ENCODE measurements at places on chromosomes 4 and X. TPM values are rescaled to one million over a fixed set of nuclear protein-coding genes. Genes with fewer than 3 reads are reported as not detected.

CENPVL2 gene
- not detected for total RNA-seq

FRG1 gene
- total RNA-seq: 38.5 TPM

TXK gene
- 0.31 TPM for total RNA-seq

SYP gene
- total RNA-seq: 3.2 TPM

MAPK10 gene
- 0.61 TPM for total RNA-seq

KLB gene
- 0.06 TPM for total RNA-seq

C4orf50 gene
- total RNA-seq: not detected

FGFR3 gene
- total RNA-seq: 2.3 TPM

NPY2R gene
- not detected for total RNA-seq

MEPE gene
- not detected for total RNA-seq

MAGEA11 gene
- not detected for total RNA-seq

GYPA gene
- not detected for total RNA-seq

PDHA2 gene
- not detected for total RNA-seq

GUCY1A1 gene
- total RNA-seq: not detected

MTMR8 gene
- 2.1 TPM for total RNA-seq

TMEM31 gene
- total RNA-seq: 0.40 TPM

SATL1 gene
- total RNA-seq: not detected

HDX gene
- total RNA-seq: 4.3 TPM

CNKSR2 gene
- total RNA-seq: 3.1 TPM

TLR1 gene
- total RNA-seq: 0.32 TPM

FGF5 gene
- total RNA-seq: 0.32 TPM

SHROOM2 gene
- total RNA-seq: 0.61 TPM

IQCM gene
- total RNA-seq: not detected

CFP gene
- 0.14 TPM for total RNA-seq

COL25A1 gene
- not detected for total RNA-seq

CFAP99 gene
- total RNA-seq: not detected

CXorf38 gene
- total RNA-seq: 11.3 TPM

PRKG2 gene
- total RNA-seq: 1.4 TPM

SLITRK2 gene
- not detected for total RNA-seq

ARSJ gene
- 5.0 TPM for total RNA-seq

RADX gene
- total RNA-seq: not detected

CLTRN gene
- total RNA-seq: 0.97 TPM

HPGDS gene
- total RNA-seq: not detected

ERVMER34-1 gene
- 0.28 TPM for total RNA-seq

TRIM61 gene
- not detected for total RNA-seq

SLITRK4 gene
- not detected for total RNA-seq

VSIG1 gene
- 0.35 TPM for total RNA-seq

ATP2B3 gene
- not detected for total RNA-seq

CPZ gene
- total RNA-seq: 0.28 TPM

SPP1 gene
- total RNA-seq: 218 TPM

TRIM75 gene
- total RNA-seq: not detected

TKTL2 gene
- total RNA-seq: not detected

PDGFRA gene
- total RNA-seq: 0.40 TPM

CXorf49 gene
- not detected for total RNA-seq

ADH1A gene
- total RNA-seq: not detected

TCEAL7 gene
- total RNA-seq: not detected
